ENCODE measurements at places on chromosomes 7 and 10. TPM values are rescaled to one million over a fixed set of nuclear protein-coding genes. Genes with fewer than 3 reads are reported as not detected.

TMEM229A gene
- not detected for total RNA-seq

LLCFC1 gene
- not detected for total RNA-seq

STAG3 gene
- total RNA-seq, result not detected

SLC16A9 gene
- total RNA-seq, result 0.07 TPM

PARD3 gene
- 64.0 TPM for total RNA-seq

CACNB2 gene
- not detected for total RNA-seq

DAGLB gene
- total RNA-seq, result 20.2 TPM

TFEC gene
- not detected for total RNA-seq

NPM3 gene
- 120 TPM for total RNA-seq

SLC39A12 gene
- total RNA-seq, result not detected

DUS4L gene
- total RNA-seq, result 10.2 TPM

POU6F2 gene
- total RNA-seq, result not detected

TCERG1L gene
- total RNA-seq, result not detected

VAX1 gene
- total RNA-seq, result 1.5 TPM

NEUROG3 gene
- total RNA-seq, result not detected

VWA2 gene
- total RNA-seq, result not detected

SCART1 gene
- total RNA-seq, result 0.17 TPM

DGKI gene
- 0.23 TPM for total RNA-seq

TRIM74 gene
- total RNA-seq, result 0.30 TPM

TSPAN12 gene
- 0.61 TPM for total RNA-seq

PLEKHS1 gene
- 0.03 TPM for total RNA-seq

BAG3 gene
- 299 TPM for total RNA-seq

SEMA3E gene
- 2.3 TPM for total RNA-seq

PLXNA4 gene
- 1.1 TPM for total RNA-seq

ARHGAP22 gene
- total RNA-seq, result 4.7 TPM

C10orf105 gene
- total RNA-seq, result not detected

GHRHR gene
- total RNA-seq, result not detected

LIPM gene
- not detected for total RNA-seq

LAMB1 gene
- total RNA-seq, result 104 TPM

PDE1C gene
- total RNA-seq, result 3.8 TPM

MYH16 gene
- 0.32 TPM for total RNA-seq

WDFY4 gene
- not detected for total RNA-seq

TAS2R41 gene
- not detected for total RNA-seq

C1QL3 gene
- total RNA-seq, result not detected

AGAP9 gene
- 9.2 TPM for total RNA-seq

ZEB1 gene
- total RNA-seq, result 8.0 TPM

CCZ1B gene
- 20.9 TPM for total RNA-seq

GARIN1A gene
- total RNA-seq, result 0.73 TPM

FAM20C gene
- 43.9 TPM for total RNA-seq

ZNF22 gene
- total RNA-seq, result 6.3 TPM

TTYH3 gene
- total RNA-seq, result 57.9 TPM

PAX2 gene
- 0.27 TPM for total RNA-seq

ZNF485 gene
- 1.9 TPM for total RNA-seq

PDE6C gene
- total RNA-seq, result not detected

GRB10 gene
- total RNA-seq, result 67.0 TPM

GLI3 gene
- total RNA-seq, result 0.08 TPM

CCDC172 gene
- total RNA-seq, result not detected

SEMA3C gene
- 71.7 TPM for total RNA-seq

C7orf57 gene
- total RNA-seq, result 0.18 TPM

CTAGE8 gene
- not detected for total RNA-seq

JCAD gene
- 11.2 TPM for total RNA-seq

TUBB8 gene
- total RNA-seq, result not detected

ZCCHC24 gene
- 4.4 TPM for total RNA-seq

HELLS gene
- 23.2 TPM for total RNA-seq

KLF14 gene
- total RNA-seq, result not detected

LRRC18 gene
- not detected for total RNA-seq

C10orf67 gene
- total RNA-seq, result 0.17 TPM
